Neural crest cell (in vitro differentiated cells): ENCODE measurements at places on chromosomes 7 and 10. TPM values are rescaled to one million over a fixed set of nuclear protein-coding genes. Genes with fewer than 3 reads are reported as not detected.

Gene DMBT1
- not detected in 2 replicates for total RNA-seq

Gene GLI3
- 136 and 141 TPM in 2 replicates for total RNA-seq

GRCh38 chr7:70799841-70800405 lies 332.0 kb upstream of the GALNT17 start:
- H3K27me3 ChIP-seq: peaks cover 2% of the 10 kb centered on the region
- H3K36me3 ChIP-seq: peaks cover 37% of the 10 kb centered on the region
- DNase-seq: no peak
- no peak overlapping the region for H3K27ac ChIP-seq
- H3K4me1 ChIP-seq: peaks cover 7% of the 10 kb centered on the region
- no peak overlapping the region for H3K4me3 ChIP-seq

GRCh38 chr10:57145548-57145947 lies 784.5 kb upstream of the ZWINT start:
- no peak for DNase-seq
- H3K4me3 ChIP-seq: no peak overlapping the region
- H3K36me3 ChIP-seq: peaks cover 3% of the 10 kb centered on the region
- H3K27ac ChIP-seq: no peak overlapping the region

DNA sequence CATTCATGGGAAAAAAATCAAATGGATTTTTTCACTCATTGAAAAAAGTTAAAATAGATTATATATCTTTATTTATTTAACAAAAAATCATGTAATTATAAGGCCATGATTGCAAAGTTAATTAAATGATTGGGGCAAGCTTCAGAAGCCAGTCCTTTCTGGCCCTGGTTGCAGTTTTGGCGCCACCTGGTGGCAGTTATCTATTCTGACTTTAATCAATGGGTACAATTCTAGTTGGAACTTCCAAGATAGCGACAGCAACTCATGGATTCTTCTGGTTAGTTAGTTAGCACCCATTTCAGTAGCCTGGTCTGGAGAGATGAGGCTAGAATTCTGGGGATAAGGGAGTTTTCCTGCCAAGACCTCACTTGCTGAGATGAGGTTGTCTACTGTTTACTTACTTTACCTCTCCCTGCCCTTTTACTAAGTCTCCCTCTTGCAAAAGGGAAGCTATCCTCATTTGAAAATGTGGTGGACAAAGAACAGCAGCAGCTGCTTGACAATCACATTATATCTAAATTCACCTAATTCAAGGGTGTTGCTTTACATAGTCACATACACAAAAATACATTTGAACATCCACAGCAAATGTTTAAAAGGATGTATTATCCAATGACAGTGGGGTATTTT lies 42.3 kb downstream of the NOC3L start:
- H3K27me3 ChIP-seq: no peaks in the 10 kb centered on the region
- peaks cover 8% of the 10 kb centered on the region for H3K36me3 ChIP-seq

Gene LIPM
- total RNA-seq: not detected in 2 replicates

Gene ZNF467
- total RNA-seq: 1.9 and 2.3 TPM in 2 replicates

- no peaks in the 10 kb centered on the region for H3K36me3 ChIP-seq
- peaks cover 26% of the 10 kb centered on the region for H3K4me1 ChIP-seq
Measured at GRCh38 chr7:1533547-1534329, 3.2 kb downstream of the MAFK start.

GRCh38 chr7:154394804-154395203 lies 342.6 kb downstream of the DPP6 start:
- DNase-seq: no peak
- no peaks in the 10 kb centered on the region for H3K4me1 ChIP-seq
- no peak overlapping the region for H3K27ac ChIP-seq
- H3K27me3 ChIP-seq: peaks cover 32% of the 10 kb centered on the region
- no peak overlapping the region for H3K4me3 ChIP-seq

Gene CACUL1
- total RNA-seq: 45.2 and 47.4 TPM in 2 replicates

DNA sequence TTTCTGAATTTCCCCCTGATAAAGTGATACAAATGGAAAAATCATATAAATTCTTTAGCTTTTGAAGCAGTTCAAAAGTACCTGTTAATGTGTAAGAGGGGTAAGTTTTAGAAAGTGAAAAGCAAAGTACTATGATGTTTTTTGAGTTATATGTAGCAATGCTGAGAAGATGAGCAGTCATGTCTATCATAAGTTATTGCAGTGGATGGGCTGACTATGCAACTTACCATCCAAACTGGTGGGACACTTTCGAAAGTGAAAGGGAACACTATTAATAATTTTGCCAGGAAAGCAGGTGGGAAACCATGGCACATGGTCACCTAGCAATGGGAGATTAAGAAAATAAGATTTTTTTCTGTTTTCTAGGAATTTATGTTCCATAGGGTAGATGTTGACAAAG lies 4.1 kb downstream of the MINPP1 start:
- no peak for DNase-seq
- peaks cover 5% of the 10 kb centered on the region for H3K36me3 ChIP-seq
- H3K27me3 ChIP-seq: no peaks in the 10 kb centered on the region
- no peak overlapping the region for H3K27ac ChIP-seq
- H3K4me1 ChIP-seq: peaks cover 29% of the 10 kb centered on the region

DNA sequence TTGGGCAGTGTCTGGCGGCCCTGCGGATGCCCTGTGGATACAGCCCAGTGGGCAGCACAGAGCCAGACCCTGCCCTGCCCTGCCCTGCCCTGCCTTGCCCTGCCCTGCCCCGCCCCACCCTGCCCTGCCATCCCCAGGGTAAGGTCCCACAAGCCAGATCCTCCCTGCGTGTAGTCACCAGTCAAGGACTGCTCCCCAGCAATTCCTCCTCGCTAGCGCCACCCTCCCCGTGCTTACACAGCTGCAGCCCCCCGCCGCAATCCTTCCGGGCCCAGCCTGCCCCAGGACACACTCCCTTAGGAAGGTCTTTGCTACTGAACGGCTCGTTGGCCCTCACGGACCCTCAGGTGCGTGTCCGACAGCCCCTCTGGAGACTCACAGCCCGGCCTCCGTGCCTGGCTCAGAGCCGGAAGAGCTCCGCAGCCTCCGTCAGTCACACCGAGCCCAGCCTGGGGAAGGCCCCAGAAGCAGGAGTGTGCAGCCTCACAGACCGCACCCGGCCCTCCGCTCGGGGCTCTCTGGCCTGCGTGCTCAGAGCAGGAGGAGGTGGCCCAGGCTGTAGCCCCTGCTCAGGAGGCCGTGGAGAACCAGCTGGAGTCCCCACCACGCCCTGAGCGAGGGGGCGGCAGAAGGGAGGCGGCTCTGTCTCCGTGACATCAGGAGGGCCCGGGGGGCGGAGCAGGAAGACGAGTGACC lies 68.3 kb downstream of the PWWP2B start:
- no peak overlapping the region for H3K4me3 ChIP-seq
- peaks cover 5% of the 10 kb centered on the region for H3K4me1 ChIP-seq
- no peak for DNase-seq
- no peaks in the 10 kb centered on the region for H3K27me3 ChIP-seq
